A172 (cell line): ENCODE measurements at places on chromosomes 12 and 14.

- no peak for DNase-seq
Observed at GRCh38 chr12:117439531-117440001, 78.1 kb upstream of the NOS1 start.

DNA sequence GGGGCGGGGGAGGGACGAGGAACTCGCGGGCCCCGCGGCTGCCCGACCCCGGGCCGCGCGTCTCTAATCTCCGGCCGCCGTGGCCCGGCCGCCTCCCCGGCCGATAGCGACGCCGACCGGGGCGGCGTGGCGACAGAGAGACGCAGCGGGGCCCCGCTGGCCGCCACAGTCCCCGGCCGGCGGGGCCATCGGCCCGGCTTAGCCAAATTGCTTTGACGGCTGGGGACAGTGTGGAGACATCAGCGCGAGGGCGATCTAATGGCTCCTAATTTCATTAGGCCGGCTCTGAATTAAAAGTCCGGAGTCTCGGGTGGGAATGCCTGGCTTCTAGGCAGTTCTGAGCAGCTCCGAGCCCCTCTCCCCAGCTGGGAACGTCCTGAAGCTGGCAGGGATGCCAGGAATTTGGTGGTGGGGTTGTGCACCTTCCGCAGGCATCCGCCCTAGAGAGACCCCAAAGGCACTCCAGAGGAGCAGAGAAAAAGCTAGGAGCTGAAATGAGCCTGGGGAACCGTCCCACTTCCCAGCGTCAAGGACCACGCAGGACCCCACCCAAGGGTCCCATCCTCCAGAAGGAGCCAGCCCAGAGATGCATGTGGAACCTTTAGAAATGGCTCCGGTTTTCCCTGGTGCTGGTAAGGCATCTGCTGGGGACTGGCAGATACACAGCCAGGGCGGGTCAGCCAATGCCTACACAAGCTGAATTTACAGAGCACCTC, 9.6 kb downstream of the TBX5 start:
- no peak for DNase-seq

GRCh38 chr14:66472251-66472650, 13.9 kb upstream of the CCDC196 start:
- no peak for DNase-seq

- DNase-seq, result peak; percentile 44
Observed at GRCh38 chr12:8692573-8692972, 5.2 kb upstream of the RIMKLB start.

GRCh38 chr12:49705479-49706134, 1.6 kb downstream of the FMNL3 start:
- peak; percentile 74 for DNase-seq

GRCh38 chr12:102740141-102740955, 176.7 kb downstream of the PAH start:
- DNase-seq, result peak; percentile 43

GRCh38 chr12:116601933-116602810, 43.0 kb downstream of the MAP1LC3B2 start:
- no peak for DNase-seq

GRCh38 chr12:76883151-76883550, 4.3 kb upstream of the CSRP2 start:
- DNase-seq, result peak; percentile 16

GRCh38 chr12:22525426-22525825, 18.9 kb downstream of the C2CD5 start:
- no peak for DNase-seq

DNA sequence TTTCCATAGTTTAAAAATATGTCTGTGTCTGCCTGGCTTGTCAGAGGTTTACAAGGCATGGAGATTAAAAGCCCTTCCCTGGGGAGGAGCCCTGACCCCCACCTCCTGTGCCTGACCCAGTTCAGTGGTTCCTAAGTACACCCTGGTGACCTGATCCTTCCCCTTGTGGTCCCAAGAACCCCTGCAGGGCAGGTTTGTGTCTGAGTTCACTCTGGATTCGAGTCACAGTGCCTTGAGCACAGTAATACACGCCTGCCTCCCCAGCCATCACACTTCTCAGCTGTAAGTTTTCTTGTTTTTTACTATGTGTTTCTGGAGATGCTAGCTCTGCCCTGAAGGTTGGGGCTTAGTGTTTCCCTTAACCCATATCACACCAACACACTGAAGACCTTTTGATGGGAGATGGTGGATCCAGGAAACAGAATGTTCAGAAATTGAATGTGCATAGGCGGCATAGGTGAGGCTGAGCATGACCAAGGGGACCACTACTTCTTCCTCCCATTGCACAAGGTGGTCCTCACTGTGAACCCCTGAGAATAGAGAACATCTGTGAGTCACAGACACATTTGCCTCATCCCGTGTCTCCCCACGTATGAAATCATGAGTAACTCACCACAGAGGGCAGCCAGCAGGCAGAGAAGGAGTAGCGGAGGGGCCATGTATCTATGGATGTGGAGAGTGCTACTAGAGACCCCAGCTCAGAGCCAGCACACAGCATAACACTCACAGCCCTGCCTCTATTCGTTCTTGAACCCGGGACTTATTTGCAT, 962.9 kb downstream of the TMEM121 start:
- DNase-seq, result no peak

- no peak for DNase-seq
Observed at GRCh38 chr14:25680934-25681333, 631.0 kb upstream of the STXBP6 start.

DNA sequence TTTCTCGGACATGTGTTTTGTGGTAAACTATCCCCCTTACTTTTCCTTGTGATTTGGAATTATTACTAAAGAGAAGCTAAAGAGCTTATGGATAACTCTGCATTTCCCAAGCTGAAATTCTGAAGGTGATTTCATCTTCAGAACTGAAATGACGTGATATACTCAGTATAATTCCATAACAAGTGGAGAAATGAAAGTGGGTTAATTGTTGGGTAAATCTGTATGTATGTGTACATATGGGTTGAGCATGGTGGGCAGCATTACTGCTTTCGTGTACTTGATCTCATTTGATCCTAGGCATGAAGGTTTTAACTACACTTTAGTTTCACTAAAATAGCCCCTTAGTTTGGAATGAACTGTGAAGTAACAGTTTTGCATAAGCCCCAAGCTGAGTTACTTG, 4.1 kb downstream of the YY1 start:
- DNase-seq, result no peak

DNA sequence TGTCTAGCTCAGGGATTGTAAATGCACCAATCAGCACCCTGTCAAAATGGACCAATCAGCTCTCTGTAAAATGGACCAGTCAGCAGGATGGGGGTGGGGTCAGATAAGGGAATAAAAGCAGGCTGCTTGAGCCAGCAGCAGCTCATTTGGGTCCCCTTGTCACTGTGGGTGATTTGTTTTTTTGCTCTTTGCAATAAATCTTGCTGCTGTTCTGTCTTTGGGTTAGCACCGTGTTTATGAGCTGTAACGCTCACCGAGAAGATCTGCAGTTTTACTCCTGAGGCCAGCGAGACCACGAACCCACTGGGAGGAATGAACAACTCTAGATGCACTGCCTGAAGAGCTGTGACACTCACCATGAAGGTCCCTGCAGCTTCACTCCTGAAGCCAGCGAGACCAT, 134.1 kb upstream of the LMNTD1 start:
- no peak for DNase-seq

DNA sequence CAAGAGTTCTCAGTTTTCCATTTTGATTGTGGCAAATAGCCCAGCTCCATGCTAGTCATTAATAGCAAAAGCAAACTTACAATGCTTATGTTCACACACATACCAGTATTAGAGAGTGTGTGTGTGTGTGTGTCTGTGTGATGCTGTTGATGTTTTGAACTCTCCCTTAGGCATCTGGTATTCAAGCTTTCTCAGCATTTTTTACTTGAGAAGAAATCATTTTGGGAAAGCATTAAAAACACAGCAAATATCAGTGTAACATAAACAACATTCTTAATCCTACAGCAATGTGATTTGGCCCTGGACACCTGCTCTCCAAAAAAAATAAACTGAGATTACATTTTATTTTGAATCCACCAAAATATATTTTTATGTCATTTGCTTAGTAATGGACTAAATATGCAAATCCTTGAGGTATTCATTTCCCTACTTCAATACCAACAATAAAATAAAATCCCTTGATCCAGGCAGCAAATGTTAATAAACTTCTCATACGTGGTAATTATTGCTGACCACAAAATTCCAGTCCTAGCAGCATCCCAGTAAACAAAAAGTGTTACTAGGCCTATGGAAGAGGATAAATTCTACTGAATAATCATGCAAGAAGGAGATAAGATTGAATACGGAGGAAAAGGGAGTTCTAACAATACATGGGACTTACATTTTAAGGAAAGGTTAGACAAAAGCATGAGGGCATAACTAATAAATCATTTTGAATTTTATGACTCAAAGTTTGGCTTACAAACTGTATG, 249.5 kb upstream of the CLEC14A start:
- DNase-seq, result no peak

GRCh38 chr12:66055837-66056319, 74.7 kb downstream of the LLPH start:
- DNase-seq, result no peak

DNA sequence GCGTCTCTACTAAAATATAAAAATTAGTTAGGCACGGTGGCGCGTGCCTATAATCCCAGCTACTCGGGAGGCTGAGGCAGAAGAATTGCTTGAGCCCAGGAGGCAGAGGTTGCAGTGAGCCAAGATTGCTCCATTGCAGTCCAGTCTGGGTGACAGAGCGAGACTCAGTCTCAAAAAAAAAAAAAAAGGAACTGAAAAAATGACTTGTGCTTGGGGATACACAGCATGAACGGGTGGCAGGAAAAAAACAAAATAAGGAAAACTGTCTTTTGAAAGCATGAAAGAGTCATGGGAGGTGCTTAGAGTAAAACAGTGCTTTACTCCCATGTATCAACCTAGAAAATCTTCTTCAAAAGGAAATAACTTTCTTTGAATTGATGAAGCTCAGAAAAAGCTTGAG, 80.8 kb downstream of the TMTC1 start:
- no peak for DNase-seq

DNA sequence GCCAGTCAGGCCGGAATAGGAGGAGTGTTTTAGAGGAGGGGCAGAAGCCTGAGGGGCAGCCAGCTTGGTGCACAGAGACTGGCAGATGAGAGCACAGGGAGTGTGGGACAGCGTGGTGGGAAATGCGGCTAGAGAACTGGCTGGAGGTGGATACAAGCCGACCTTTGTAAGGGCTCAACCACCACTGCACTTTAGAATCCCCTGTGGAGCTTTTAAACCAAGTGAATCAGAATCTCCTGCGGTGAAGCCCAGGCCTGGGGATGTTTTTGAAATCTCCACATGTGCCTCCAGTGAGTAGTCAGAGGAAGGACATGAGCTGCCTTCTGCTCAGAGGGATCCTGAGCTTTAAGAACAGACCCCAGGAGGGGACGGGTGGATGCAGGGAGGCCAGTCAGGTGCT, 10.9 kb upstream of the PCED1B start:
- DNase-seq, result peak; percentile 66

GRCh38 chr12:13008741-13009380, 8.8 kb upstream of the HEBP1 start:
- DNase-seq, result no peak

DNA sequence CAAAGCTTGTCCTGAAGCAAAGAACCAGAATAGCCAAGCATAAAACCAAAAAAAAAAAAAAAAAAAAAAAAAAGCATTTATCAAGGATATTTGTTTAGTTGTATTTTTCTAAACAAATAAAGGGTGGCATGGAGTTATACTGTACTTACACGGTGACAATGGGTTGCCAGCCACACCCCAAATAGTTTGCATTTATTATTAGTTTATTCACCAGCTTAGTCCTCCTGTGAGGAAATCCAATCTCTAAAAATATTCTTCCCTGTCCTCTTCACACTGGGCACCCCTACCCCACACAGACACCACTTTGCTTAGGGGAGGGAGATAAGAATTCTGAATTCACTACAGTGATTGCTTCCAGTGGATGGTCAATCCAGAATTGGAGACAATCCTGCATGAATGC, 18.9 kb downstream of the PLEKHG7 start:
- no peak for DNase-seq

DNA sequence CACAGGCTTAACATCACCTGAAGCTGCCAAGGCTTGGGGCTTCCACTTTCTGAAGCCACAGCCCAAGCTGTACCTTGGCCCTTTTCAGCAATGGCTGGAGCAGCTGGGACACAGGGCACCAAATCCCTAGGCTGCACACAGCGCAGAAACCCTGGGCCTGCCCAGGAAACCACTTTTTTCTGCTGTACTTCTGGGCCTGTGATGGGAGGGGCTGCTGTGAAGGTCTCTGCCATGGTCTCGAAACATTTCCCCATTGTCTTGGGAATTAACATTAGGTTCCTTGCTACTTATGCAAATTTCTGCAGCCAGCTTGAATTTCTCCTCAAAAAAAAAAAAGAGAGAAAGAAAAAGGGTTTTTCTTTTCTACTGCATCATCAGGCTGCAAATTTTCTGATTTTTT, 219.1 kb downstream of the RPL10L start:
- no peak for DNase-seq

DNA sequence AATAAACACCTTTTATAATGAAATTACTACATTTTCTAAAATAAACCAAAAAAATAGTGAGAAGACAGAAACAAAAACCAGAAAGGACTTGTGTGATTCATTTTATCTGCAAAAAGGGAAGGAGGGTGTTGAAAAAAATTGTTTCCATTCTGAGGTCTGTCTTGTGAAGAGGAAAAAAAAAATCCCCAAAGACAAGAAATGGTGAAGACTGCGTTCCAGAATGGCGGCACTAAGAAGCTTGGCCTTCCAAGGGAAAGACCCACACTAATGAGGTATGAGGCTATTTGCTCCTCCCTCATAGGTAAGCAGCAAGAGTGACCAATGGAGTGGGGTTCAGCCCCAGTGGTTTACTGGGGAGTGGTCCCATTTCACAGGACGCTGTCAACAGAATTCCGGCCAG, 35.0 kb downstream of the GNPTAB start:
- DNase-seq, result no peak

GRCh38 chr14:63901434-63902085, 48.8 kb downstream of the SYNE2 start:
- DNase-seq, result no peak

DNA sequence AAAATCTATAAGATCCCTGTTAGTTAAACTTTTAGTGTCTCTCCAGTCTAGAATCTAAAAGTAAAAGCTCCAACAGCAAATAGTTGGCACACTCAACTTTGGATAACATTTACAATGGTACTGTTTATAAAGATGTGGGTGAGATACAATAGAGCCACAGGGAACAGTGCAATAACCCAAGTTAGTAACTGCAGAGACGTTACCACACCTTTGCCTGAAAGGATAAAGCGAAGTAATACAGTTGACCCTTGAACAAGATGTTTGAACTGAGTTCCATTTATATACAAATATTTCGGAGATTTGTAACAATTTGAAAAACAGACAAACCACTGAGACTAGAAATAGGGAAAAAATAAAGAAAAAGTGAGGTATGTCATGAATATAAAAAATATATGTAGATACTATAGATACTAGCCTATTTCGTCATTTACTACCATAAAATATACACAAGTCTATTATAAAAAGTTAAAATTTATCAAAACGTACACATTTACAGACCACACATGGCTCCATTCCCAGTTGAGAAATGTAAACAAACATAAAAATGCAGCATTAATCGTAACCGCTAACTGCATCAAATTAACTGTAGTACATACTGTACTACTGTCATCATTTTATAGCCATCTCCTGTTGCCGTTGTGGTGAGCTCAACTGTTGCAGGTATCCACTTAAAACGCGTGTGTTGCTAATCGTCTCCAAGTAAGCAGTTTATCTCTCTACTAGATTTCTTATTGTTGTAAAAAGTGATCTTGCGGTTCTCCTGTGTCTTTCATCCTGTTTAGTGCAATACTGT, 56.5 kb upstream of the HIF1A start:
- DNase-seq, result no peak
